ENCODE measurements at places on chromosomes 3 and 15.

DNA sequence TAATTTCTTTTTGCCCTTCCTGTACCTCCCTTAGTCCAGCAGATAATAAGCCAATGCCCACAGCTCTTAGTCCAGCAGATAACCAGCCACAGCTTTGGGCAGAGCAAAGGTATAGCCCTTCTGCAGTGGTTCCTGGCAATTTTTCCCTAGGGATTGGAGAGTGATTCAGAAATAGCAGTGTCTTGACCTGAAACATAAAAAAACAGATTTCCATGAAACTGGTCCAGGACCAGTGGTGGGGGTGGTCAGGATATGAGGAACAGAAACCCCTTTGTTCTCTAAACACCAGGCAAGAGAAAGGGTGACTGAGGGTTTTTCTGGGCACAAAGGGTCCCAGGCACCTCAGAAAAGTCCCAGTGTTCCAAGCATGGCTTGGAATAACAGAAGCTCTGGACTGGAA lies 103.4 kb downstream of the ARRDC4 start:
- DNase-seq: no peak

- no peak for DNase-seq
Measured at GRCh38 chr15:99268431-99268830, 17.1 kb downstream of the LRRC28 start.

- DNase-seq: no peak
Measured at GRCh38 chr3:115330430-115330829, 183.3 kb upstream of the ZBTB20 start.

GRCh38 chr3:66661628-66662027 lies 160.8 kb upstream of the LRIG1 start:
- DNase-seq: no peak

- no peak for DNase-seq
Measured at GRCh38 chr3:12638105-12638504, 25.8 kb downstream of the RAF1 start.

- DNase-seq: no peak
Measured at GRCh38 chr15:99476413-99477222, 89.2 kb upstream of the MEF2A start.

Measured in T-helper 17 cell (primary cell).